Amniotic stem cell (primary cell): ENCODE measurements at places on chromosomes 7 and 10.

GRCh38 chr7:117963264-117964197 lies 90.3 kb upstream of the CTTNBP2 start:
- no peak for DNase-seq

DNA sequence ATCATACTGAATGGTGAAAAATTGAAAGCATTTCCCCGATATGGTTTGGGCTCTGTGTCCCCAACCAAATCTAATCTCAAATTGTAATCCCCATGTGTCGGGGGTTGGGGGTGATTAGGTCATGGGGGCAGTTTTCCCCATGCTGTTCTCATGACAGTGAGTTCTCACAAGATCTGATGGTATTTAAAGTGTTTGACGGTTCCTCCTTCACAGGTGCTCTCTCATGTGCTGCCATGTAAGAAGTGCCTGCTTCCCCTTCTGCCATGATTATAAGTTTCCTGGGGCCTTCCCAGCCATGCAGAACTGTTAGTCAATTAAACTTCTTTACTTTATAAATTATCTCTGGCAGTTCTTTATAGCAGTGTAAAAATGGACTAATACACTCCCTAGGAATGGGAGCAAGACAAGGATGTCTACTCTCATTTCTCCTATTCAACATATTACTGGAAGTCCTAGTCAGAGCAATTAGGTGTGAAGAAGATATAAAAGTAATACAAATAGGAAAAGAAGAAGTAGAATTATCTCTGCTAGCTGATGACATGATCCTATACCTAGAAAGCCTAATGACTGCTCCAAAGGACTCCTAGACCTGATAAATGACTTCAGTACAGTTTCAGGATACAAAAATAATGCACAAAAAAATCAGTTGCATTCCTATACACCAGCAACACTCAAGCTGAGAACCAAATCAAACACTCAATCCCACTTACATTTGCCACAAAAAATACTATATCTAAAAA lies 260.6 kb downstream of the RNLS start:
- no peak for DNase-seq

DNA sequence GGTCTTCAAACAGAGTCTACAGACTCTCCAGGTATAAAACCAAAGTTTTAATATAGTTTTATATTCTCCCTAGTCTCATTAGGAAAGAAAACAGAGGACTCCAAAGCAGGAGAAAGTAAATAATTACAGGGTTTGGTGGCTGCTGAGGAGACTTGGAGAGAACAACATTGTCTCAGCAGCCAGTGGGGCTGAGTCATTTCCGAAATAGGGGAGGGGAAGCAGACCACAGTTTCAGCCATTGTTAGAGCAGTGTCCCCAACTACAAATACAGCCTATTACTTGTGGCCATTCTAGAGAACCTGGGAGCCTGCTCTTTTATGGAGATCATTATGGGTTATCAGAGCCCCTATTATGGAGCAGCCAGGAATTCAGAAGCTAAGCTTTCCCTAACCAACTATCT lies 44.2 kb upstream of the A1CF start:
- DNase-seq, result no peak

DNA sequence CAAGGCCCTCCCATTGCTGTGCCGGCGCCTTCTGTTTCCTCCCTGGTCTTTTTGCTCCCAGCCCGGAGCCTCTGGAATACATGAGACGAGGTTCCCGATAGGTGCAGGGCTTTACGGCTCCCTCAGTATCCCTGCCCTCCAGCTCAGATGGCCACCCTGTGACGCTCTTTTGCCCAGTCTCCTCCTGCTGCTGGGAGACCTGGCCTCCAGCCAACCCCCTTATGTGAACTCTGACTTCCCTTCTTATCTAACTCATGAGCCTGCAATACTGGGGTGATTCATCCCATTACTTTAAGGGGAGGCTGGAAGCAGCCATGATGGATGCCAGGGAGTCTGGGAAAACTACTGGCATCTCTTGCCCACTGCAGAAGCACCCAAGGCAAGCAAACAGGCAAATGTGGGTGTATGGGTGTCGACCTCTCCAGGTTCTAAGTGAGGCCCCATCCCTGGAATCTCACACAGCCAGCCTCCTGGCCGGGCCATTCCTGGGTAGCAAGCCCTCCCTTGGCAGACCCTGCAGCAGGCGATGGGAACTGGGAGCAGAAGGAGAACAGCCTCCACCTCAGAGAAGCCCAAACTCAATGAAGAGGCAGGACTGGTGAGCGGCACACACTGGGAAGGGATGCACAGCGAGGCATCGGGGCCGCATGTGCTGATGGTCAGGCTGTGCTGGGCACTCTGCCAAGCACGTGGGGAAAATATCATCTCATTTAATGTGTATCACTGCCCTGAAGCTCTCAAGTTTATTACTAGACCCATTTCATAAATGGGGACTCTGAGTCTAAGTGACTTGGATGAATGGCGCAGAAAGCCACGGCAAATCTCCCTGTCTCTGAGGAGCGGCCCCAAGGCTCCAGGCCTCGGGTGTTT lies 97.5 kb downstream of the FAM53B start:
- DNase-seq, result no peak

- no peak for DNase-seq
Observed at GRCh38 chr7:123024989-123025758, 29.7 kb upstream of the TAS2R16 start.

- no peak for DNase-seq
Observed at GRCh38 chr10:34102237-34102673, 712.8 kb downstream of the PARD3 start.

DNA sequence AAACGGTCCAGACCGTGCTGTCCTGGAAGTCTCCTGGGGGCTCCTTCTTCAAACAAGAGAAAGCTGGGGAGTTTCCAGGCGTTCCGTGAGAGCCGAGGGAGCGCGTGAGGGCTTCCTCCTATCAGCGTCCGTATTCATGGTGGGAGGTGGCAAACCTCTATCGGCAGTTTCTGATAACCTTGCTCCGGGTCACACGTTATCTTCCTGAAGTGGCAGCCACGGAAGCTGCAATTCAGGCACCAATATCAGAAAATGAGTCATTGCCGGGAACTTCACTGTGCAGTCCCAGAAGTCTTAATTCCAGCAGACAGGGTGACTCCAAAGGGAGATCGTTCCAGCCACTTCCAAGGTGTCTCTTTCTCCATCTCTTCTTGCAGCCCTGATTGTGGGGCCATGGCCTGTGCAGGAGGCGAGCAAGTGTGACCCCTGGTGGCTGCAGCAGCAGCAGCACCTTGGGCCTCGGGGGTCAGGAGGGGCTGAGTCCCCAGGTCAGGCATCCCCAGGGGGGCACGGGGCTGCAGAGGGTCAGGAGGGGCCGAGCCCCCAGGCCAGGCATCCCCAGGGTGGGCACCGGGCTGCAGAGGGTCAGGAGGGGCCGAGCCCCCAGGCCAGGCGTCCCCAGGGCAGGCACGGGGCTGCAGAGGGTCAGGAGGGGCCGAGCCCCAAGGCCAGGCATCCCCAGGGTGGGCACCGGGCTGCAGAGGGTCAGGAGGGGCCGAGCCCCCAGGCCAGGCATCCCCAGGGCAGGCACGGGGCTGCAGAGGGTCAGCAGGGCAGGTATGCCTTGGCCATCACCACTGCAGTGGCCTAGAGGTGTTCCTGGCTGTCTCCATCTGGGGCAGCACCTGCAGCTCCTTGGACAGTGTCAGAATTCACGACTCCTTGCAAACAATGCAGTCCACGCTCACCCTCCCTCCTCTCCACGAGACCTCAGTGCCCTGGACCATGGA lies 538.7 kb downstream of the DNAJB6 start:
- DNase-seq, result no peak

- no peak for DNase-seq
Observed at GRCh38 chr7:125491137-125491536, 561.5 kb upstream of the POT1 start.

GRCh38 chr10:98814470-98814869 lies 367.7 kb upstream of the HPS1 start:
- DNase-seq, result no peak

DNA sequence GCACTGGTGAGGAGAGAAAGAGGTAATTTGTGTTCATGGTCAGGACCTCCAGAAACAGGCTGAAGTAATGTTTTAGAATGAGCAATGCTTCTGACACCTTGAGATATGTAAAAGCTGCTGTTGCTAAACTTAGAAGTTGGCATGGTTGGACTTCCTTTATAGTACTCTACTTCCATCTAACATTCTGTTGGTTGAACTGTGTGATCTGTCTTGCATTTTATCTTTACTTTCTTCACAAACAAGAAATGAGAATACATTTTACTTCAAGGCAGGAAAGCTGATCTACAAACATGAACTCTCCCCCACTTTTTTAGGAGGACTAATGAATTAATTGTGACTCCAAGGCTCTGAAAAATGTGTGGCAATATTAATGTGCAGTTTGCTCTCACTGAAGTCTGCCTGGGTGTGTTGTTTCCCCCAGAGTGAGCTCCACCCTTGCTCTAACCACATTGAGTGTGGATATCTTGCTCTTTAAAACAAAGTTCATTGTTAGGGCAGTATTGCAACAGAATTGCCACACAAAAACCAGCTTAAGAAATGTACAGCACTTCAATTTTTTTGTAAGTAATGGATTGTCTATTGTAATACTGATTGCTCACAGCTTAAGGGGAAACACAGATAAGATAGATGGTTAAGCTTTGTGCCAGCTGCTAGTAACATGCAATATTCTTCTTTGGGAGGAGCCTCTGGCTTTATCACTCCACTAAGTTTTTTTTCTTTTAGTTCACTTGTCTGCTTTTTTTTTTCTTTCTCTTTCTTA lies 69.0 kb downstream of the ADD3 start:
- peak; percentile 18 for DNase-seq

GRCh38 chr7:103316380-103316941 lies 19.2 kb downstream of the PMPCB start:
- DNase-seq, result no peak

GRCh38 chr10:88382699-88383098 lies 200.4 kb downstream of the RNLS start:
- no peak for DNase-seq

DNA sequence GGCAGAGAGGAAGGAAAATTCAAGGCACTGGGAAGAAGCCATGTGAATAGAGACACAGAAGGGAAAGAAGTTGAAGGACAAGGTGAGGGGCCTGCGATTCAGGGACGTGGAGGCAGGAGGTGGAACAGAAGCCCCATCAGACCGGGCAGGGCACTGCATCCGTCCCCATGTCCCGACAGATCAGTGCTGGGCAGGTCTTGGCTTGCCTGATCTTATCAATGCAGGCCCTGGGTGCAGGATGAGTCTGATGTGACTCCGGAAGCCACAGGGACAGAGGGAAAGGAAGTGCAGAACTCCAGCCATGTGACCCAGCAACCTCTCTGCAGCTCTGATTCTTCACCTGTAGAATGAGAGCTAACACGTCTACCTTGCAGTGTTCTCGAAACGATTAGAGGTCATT lies 136.2 kb upstream of the CTBP2 start:
- DNase-seq, result no peak

- DNase-seq, result no peak
Observed at GRCh38 chr7:35599645-35600044, 95.3 kb downstream of the HERPUD2 start.

GRCh38 chr10:109071539-109071938 lies 851.8 kb downstream of the XPNPEP1 start:
- DNase-seq, result no peak

GRCh38 chr10:69979174-69979573 lies 73.5 kb upstream of the MACROH2A2 start:
- no peak for DNase-seq

- no peak for DNase-seq
Observed at GRCh38 chr10:7260412-7260900, 150.4 kb downstream of the SFMBT2 start.

DNA sequence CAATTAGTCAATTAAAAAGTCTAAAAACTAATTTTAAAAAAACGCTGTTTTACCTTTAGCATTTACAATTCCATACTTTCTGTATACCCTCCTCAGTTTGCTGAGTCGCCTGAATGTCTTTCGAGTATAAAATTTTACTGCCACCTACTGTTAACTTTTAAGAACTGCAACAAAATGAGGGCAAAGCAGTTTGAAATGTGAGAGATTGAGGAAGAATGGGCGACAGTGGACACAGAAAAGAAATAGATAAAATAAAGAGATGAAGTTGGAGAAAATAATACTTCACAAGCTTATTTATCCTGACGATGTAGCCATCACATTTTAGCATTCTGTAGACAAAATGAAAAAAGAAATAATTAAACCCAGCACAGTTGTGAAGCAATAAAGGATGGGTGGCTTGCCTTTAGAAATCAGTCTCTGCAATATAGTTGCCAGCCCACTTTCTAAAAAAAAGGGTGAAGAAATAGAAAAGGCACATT lies 110.8 kb upstream of the PTN start:
- DNase-seq, result peak; percentile 16

GRCh38 chr7:46028246-46028645 lies 107.2 kb upstream of the IGFBP3 start:
- no peak for DNase-seq

DNA sequence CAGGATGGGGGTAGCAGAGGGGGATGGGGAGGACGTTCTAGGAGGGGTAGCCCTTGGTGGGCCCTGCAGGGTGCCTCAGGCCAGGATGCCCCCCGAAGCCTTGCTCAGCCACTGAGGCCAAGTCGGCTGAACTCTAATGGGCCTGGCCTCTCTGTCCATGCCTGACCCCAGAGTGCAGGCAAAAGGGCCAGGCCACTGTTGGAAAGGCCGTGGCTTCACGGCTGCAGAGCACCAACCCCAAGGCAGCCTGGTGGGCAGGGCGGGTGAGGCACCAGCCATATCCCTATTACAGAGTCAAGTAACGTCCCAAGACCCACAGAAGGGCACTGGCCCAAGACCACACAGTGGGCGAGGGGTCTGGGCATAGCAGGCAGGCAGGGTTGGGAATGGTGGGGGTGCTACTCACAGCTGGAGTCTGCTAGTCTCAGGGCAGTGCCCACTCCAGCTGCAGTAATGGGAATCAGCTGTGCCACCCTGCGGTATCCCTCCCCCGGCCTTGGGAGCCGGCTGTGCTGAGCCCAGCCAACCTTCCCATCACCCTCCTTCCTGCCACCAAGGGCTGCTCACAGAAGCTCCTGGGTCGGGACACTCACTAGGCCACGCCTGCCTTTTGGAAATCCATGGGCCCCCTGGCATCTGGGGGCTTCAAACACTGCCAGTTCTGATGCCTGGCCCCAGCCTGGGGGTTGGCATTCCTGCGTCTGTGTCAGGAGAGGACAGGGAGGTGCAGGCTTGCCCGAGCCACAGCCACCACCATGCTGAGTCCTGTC lies 4.0 kb upstream of the LFNG start:
- DNase-seq, result no peak
